Brain microvascular endothelial cell (primary cell): ENCODE measurements at places on chromosomes 2 and 18.

GRCh38 chr2:10136101-10136934 lies 13.8 kb downstream of the RRM2 start:
- no peak for DNase-seq

DNA sequence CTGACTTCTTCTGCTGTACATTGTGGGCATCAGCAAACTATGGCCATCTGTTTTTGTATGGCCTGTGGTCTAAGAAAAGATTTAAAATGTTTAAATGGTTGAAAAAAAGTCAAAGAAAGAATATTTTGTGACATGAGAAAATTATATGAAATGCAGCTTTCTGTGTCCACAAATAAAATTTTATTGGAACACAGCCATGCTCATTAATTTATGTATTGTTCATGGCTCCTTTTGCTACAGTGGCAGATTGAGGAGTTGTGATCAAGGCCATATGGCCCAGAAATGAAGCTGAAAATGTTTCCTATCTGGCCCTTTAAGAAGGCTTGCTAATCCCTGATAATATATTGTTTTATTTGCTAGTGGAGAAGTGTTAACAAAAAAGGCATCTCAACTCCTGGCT lies 162.0 kb downstream of the SLC4A3 start:
- DNase-seq: no peak

DNA sequence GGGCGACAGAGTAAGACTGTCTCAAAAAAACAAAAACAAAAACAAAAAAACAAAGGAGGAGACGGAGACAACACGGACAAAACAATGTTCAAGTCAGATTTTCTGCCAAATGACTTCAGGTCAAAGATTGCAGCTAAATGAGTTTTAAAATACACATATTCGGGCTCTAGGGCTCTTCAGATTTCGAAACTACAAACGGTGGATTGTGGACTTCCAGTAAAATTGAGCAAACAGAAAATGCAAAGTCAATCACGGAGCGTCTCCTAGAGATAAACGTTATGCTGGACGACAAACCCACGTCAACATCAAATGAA lies 558 bp downstream of the MRPS5 start:
- no peak for DNase-seq

GRCh38 chr18:79068341-79068936 lies 755 bp upstream of the ATP9B start:
- DNase-seq: peak; percentile 2

DNA sequence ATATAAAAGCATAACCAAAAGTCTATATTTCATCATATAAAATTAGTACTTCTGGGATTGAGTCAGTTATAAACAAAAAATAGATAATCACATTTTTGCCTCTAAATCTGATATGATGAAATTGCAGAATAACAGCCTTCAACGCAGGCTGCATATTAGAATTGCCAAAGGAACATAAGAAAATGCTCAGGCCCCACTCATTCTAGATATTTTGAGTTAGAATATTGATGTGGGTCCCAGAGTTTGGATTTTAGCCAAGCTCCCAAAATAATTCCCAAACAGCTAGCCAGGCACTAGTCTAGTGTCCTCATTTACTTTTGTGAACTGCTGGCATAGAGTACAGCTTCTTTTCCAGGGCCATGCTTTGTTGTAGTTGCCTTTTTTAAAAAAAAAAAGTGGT lies 63.5 kb downstream of the ZDBF2 start:
- DNase-seq: no peak

- no peak for DNase-seq
Observed at GRCh38 chr2:175371378-175371777, 189.9 kb upstream of the ATP5MC3 start.

DNA sequence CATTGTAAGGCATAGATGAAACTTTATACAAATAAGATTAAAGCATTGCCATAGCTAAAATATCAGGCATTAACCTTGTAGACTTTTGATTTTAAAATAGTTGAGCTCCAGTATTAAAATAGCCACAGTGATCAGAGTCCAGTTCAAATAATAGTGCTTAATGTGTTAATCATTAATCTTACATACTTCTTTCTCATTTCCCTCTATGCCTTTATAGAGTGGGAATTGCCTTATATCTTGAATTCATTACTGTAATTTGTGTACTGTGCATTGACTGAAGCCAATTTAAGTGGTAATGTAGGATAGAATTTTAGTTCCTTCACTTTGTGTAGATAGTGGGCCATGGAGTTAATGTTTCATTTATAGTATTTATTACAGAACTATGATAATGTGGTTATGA lies 549.2 kb upstream of the VWC2L start:
- DNase-seq: no peak

GRCh38 chr2:237674731-237675276 lies 47.4 kb downstream of the LRRFIP1 start:
- DNase-seq: peak; percentile 82

DNA sequence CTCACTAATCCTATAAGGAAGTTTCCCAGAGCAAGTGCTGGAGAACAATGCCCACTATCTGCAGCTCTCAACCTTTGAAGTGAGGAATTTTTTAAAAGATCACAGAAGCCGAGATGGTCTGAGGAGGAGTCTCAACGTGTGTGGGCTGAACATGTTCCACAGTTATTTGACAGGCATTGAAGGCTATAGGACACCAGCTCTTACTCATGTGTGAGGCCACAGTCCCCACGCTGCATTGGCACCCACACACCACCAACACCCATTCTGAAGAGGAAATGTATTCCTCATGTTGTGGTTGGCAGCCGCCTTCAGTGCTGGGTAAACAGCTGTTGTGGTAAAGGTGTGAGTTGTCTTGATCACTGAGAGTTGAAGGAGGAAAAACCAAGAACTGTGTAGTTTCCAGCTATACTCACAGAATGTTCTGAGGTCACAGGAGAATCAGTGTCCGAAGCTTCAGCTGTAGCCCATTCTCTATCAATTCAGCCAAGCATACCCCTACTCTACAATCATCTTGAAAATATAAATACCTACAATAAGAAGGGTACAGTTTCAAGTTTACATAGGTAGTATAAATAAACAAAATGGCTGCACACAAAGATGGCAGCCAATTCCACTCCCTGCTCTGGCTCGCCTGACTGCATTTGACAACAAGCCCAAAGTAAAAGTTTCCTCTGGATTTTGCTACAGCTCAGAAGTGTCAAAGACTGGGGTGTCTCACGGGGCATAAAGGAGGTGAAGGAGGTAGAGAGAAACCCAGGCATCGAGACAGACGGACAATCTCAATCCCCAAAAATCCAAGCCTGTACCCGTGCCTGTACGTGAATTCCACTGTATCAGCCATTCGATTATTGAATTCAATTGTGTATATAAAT lies 12.1 kb downstream of the CD226 start:
- DNase-seq: no peak

DNA sequence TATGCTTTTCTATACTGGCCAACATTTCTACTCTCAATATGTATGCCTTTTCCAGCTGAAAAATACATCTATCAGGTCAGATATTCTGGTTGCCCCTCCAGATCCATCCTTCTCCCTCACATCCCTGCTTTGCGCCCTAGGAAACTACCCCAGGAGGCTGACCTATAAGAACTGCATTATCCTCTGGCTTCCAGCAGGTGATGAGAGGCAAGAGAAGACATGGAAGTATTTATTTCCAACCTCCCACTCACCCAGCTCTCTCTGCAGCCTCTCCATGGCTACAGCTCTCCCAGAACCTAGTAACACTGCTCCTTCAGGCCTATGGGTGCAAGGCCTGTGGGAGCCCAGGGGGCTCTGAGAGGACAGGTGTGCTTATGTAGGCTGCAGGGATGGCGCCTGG lies 42.9 kb downstream of the ARID5A start:
- no peak for DNase-seq

DNA sequence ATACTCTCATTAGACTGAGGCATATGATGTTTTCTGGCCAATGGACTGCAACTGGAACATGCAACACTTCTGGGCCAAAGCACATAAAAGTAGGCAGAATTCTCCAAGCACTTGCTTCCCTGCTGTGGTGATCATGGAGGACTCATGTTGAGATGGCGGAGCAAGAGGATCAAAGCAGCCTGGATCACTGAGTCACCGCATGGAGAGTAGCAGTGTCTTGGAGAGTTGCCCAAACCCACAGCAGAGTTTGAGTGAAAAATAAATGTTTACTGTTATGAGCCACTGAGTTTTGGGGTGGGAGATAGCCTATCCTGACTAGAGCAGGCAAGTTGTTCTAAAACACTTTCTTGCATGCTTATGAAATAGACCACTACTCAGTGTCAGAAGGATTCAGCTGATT lies 359.5 kb downstream of the ZNF521 start:
- DNase-seq: peak; percentile 19
